ENCODE measurements at places on chromosomes 7 and 10.

- DNase-seq: no peak
These were observed 410.3 kb downstream of the KIF20B start for GRCh38 chr10:90111671-90112070.

GRCh38 chr7:11379641-11380040, 406.0 kb downstream of the PHF14 start:
- no peak for DNase-seq

GRCh38 chr7:41244246-41244645, 458.6 kb downstream of the INHBA start:
- DNase-seq: no peak

GRCh38 chr10:80292607-80293239, 3.3 kb upstream of the MAT1A start:
- no peak for DNase-seq

- no peak for DNase-seq
These were observed 45.8 kb downstream of the EXOC6 start for GRCh38 chr10:92894081-92894655.

- no peak for DNase-seq
These were observed 208.6 kb upstream of the CCDC6 start for GRCh38 chr10:60114765-60115586.

GRCh38 chr10:58773341-58773740, 260.7 kb downstream of the BICC1 start:
- no peak for DNase-seq

DNA sequence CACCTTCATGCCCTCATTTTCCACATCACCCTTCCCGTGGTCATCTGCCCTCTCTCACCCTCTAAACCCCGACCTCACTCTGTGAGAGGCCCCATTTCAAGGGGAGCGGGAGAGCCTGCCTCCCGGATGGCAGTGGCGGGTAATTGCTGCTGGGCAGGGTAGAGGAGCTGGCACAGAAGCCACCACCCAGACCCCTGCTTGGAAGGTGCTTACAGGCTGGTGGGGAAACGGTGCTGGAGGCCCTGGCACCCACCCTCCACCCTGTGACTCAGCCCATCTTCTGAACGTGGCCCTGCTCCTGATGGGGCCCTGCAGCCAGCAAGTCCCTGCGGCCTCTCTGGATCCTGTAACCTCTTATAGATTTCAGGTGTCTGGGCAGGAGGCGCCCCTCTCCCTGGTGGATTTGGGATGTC, 10.6 kb upstream of the PWWP2B start:
- DNase-seq: peak; percentile 16

- DNase-seq: no peak
These were observed 44.6 kb downstream of the MTERF1 start for GRCh38 chr7:91835826-91836368.

DNA sequence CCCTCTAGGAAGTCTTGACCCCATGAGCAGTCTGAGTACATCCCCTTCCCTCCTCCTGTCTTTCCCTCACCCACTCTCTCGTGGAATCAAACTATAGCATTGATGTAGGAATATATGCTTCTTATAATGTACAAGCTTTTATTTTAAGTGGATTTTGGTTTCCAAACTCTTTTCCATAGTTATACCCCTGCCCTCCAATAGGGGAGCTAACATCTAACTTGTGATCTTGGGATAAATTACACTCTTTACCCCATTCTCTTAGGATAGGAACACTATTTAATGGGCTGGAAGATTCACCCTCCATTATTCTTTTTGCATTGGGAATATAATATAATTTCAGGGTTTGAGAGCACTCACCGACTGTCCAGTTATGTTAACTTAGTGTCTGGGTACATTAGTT, 465.9 kb downstream of the GATA3 start:
- no peak for DNase-seq
